Stomach (tissue), 19 donors: ENCODE measurements at places on chromosomes 3 and 15.

DNA sequence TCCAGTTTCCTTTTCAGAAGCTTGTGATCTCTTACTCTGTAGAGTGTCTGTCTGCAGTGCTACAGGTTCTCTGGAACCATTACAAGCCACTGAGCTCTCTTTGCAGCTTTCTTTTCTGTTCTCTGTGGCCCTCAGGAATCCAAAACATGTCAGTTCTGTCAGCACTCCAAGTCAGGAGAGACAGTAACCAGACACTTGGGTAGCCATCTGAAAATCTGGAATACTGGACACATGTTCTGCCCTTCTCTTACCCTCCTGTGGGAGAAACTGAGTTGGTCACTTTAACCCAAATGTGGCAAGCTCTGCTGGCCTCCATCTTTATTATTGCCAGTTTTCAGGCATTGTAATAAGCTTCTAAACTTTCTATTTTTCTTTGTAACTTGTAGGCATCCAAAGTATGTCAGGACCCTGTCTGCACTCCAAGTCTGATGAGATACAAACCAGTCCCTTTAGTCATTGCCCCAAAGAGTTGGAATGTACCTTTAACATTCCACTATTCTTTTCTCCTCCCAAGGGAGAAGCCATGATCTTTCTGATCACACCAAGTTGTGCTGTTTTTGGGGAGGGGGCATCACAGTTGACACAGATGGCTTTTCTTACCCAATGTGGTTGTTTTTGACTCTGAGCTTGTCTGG lies 183.7 kb downstream of the DPH6 start:
- no peaks in the 10 kb centered on the region for H3K27me3 ChIP-seq
- no peak for DNase-seq
- no peak overlapping the region for H3K27ac ChIP-seq

DNA sequence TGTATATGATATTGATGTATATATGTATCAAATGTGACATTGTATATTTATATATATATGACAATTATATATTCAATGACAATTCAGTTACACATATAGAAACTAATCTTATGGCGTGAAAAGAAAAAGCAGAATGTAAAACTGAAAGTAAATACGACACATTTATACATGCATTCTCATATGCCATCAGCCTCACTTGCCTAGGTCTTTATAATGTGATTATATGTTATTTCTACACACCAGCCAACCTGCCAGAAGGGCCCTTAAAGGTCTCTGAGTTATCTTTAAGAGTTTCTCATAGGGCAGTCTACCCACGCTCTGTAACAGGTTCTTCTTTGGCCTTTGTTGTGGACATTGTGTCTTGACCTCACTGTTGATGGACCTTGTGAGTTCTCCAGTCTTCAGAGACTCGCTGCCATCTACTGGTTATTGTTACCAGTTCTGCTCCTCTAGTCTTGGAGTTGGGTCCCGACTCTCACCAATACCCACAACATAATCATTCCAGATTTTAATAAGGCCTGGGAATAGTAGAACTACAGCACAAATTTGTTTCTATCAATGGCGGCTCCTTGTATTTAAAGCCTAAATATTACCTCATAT lies 371.5 kb upstream of the GOLIM4 start:
- H3K27me3 ChIP-seq, result no peaks in the 10 kb centered on the region
- DNase-seq, result peak; percentile 73
- no peaks in the 10 kb centered on the region for H3K4me1 ChIP-seq
- no peak overlapping the region for H3K27ac ChIP-seq
- no peak overlapping the region for H3K4me3 ChIP-seq
- H3K36me3 ChIP-seq, result no peaks in the 10 kb centered on the region

GRCh38 chr15:74502301-74502700 lies 38.7 kb upstream of the ARID3B start:
- H3K4me3 ChIP-seq, result no peak overlapping the region
- H3K4me1 ChIP-seq, result no peaks in the 10 kb centered on the region
- no peak for DNase-seq
- no peaks in the 10 kb centered on the region for H3K27me3 ChIP-seq

DNA sequence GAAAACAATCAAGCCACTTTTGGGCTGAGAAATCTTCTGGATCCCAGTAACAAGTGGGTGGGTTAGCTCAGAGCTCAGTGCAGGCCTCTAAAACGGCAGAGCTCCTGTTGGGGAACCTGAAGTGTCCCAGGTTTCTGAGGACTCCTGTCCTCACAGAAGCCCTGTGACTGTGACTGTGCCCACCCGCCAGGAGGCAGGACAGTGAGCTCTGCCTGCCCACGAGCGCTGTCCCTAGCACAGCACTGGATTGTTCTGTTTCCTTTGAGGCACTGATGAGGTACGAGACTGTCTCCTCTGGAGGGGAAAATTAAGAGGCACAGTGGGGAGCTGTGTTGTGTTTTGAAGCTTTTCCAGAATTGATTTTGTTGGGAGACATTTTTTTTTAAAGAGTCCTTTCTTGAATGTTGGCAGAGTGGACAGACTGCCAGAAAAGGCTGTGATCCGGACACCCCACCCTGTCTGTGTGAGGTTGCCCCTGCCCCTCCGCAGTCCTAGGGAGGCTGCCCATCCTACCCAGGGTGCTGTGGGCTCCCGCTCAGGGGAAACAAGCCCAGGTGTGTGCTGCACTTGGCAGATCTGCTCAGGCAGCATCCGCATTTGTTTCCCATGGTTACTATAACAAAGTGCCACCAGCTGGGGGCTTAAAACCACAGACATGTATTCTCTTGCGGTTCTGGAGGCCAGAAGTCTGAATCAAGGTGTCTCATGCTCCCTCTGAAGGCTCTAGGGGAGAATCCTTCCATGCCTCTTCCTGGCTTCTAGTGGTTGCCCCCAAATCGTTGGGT lies 66.6 kb upstream of the LARS2 start:
- no peaks in the 10 kb centered on the region for H3K27me3 ChIP-seq
- no peaks in the 10 kb centered on the region for H3K36me3 ChIP-seq
- peak; percentile 18 for DNase-seq
- H3K4me1 ChIP-seq, result no peaks in the 10 kb centered on the region

DNA sequence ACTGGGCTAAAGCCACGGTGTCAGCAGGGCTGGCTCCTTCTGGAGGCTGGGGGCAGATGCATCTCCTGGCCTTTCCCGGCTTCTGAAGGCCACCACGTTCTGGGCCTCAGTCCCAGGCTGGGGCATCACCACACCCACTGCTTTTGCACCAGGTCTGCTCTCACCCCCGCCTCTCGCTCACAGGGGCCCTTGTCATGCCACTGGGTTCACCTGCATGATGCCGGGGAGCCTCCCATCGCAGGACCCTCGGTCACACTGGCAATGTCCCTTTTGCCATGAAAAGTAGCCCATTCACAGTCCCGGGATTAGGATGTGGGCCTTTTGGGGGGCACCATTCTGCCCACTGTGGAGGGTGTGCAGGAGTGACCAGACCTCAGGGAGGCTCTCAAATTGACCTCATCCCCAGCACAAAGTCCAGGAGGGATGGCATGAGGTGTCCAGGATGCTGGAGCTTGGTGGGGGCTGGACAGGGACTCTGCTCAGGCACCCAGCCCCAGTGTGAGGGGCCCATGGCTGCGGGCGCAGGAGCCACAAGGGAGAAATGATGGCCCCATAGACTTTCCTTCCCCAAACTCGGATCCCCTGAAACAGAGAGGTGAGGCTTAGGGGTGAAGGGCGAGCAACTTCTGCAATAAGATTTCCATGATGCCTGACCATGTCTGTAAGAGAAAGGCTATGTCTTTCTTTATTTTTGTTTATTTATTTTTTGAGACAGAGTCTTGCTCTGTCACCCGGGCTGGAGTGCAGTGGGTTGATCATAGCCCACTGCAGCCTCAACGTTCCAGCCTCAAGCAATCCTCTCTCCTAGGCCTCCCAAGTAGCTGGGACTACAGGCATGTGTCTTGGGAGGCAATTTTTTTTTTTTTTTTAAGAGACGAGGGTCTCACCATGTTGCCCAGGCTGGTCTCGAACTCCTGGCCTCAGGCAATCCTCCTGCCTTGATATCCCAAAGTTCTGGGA lies 189.1 kb downstream of the GOLGA6L6 start:
- no peaks in the 10 kb centered on the region for H3K4me1 ChIP-seq
- peaks cover 41% of the 10 kb centered on the region for H3K27me3 ChIP-seq
- H3K4me3 ChIP-seq, result no peak overlapping the region
- H3K36me3 ChIP-seq, result no peaks in the 10 kb centered on the region
- no peak overlapping the region for H3K27ac ChIP-seq
- no peak for DNase-seq
